ENCODE measurements at places on chromosomes 1 and 21.

DNA sequence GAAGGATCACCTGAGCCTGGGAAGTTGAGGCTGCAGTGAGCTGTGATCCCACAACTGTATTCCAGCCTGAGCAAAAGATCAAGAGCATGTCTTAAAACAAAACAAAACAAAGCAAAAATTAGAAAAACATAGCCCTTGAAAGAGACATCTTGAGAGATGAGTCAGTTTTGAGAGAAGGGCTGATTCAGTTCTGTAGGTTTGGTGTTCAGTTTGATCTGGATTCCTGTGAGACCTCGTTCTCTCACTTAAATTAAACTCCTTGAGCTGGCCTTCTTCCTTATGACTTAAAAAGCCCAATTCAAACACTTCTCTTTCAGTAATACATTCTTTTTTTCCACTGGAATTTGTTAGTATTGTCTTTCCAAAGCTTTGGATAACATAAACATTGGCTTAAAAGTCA lies 164.2 kb downstream of the NRIP1 start:
- no peak for DNase-seq

- DNase-seq: no peak
Measured at GRCh38 chr1:233112186-233113008, 162.0 kb downstream of the NTPCR start.

- DNase-seq: no peak
Measured at GRCh38 chr1:176949033-176949662, 215.4 kb downstream of the ASTN1 start.

DNA sequence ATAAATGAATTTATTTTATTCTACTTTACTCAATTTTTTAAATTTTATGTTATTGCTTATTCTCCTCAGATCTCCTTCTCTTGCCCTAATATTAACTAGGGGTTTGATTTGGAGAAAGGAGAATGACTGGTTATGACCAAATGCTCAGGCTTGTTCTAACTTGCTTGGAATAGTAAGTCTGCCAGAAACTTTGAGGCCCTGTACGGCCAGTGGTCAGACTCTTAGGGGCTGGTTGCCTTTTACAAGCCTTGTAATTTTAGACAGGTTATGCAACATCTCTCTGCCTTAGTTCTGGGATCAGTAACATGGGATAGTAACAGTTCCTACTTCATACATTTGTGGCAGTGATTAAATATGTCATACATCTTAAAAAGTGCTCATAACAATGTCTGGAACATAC lies 279.5 kb downstream of the DUSP10 start:
- DNase-seq: no peak

DNA sequence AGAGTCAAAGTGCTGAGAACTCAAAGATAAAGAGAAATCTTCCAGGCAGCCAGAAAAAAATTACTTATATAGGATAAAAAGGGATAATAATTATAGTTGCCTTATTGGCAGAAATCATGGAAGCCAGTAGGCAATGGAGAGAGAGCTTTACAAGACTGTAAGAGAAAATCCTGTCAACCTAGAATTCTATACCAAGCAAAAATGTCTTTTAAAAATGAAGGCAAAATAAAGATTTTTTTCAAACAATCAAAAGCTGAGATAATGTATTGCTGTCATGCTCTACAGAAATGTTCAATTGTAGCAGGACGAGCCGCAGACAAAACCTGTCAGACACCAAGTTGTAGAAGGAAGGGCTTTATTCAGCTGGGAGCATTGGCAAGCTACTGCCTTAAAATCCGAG lies 26.8 kb upstream of the RAB4A start:
- no peak for DNase-seq

DNA sequence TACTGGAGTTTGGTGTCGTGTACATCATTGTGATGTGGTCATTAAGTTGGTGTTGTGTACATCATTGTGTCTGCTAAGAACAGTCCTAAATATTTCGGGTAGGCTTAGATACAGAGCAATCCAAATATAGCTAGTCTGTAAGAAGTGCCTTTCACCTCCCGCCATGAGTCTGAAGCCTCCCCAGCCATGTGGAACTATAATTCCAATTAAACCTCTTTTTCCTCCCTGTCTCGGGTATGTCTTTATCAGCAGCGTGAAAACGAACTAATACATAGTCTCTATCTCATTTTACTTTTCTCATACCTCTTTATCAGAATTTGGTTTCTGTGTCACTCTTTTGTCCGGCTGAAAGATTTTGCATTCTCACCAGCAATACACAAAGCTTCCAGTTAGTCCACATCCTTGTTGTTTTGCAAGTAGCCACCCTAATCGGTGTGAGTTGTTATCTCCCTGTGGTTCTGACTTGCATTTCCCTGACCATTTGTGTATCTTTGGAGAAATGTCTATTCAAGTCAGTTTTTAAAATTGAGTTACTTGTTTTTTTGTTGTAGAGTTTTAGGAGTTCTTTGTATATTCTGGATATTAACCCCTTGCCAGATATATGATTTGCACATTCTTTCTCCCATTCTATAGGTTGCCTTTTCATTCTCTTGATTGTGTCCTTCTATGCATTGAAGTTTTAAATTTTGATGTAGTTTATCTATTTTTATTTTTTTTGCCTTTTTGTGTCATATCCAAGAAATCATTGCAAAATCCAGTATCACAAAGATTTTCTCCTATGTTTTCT lies 56.5 kb downstream of the FNBP1L start:
- no peak for DNase-seq

DNA sequence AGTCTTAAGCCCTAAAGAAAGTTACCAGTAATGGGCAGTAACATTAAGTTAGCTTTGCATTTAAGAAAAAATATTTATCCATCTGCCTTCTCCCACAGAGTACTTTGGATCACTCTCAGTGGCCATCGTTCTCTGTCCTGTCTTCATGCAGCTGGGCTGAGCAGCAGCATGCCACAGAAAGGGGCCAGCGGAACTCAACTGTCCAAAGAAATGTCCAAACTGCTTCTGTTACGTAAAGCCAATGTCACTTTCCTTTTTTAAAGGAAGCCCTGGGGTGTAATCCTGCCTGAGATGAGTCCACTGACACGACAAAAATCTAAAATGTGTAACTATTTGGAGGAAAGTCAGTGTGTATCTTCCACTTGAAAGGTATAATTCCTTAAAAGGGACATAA lies 291.6 kb downstream of the SMYD3 start:
- DNase-seq: no peak

DNA sequence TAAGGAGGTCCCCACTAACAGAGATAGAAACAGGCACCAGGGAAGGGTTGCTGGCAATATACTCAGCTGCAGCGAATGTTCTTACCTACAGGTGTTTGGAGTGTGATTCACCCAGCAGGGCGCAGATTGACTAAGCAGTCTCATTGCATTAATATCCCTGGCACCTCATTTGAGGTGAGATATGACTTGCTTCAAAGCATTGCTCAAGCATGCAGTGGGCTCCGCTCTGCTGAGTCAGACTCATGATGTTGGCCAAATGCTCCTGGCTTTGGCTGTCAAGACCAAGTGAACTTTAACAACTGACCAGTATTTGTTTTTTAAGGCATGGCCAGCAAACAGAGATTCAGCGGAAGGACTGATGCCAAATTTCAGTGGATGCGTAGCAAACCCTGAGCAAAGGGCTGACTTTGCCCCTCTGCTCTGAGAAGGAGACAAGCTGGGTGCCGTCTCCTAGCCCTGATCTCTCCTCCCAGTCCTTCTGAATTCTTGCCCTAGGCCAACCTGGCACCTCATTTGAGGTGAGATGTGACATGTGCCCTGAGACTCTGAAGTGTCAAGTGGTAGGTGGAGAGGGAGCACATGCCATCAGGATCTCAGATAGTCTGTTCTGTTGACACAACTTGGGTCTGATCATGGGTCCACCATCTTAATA lies 187.1 kb upstream of the COA6 start:
- no peak for DNase-seq
